Activated CD4-positive, alpha-beta T cell treated with anti-CD3 and anti-CD28 coated beads, Interleukin-2, amount 10 ng/mL, durations not matched to agents 7 days and 5 days (primary cell): ENCODE measurements at places on chromosomes 12 and 14. TPM values are rescaled to one million over a fixed set of nuclear protein-coding genes. Genes with fewer than 3 reads are reported as not detected.

The LUM gene
- total RNA-seq, result not detected

The SMCO2 gene
- total RNA-seq, result 0.46 TPM

The FAM222A gene
- total RNA-seq, result 0.52 TPM

The MYF5 gene
- total RNA-seq, result not detected

The SETD3 gene
- 64.5 TPM for total RNA-seq

The PTCSC3 gene
- total RNA-seq, result not detected
